ENCODE measurements at places on chromosomes 12 and 14. TPM values are rescaled to one million over a fixed set of nuclear protein-coding genes. Genes with fewer than 3 reads are reported as not detected.

Gene LRRC43
- total RNA-seq = not detected

Gene C12orf54
- not detected for total RNA-seq

Gene SLC25A47
- total RNA-seq = not detected

Gene APOF
- not detected for total RNA-seq

Gene CLEC4E
- 0.33 TPM for total RNA-seq

Gene COQ5
- 9.6 TPM for total RNA-seq

Gene GLIPR1
- total RNA-seq = 5.4 TPM

Data from body of pancreas (tissue), 4 donors.